ENCODE measurements at places on chromosomes 3 and 15.

DNA sequence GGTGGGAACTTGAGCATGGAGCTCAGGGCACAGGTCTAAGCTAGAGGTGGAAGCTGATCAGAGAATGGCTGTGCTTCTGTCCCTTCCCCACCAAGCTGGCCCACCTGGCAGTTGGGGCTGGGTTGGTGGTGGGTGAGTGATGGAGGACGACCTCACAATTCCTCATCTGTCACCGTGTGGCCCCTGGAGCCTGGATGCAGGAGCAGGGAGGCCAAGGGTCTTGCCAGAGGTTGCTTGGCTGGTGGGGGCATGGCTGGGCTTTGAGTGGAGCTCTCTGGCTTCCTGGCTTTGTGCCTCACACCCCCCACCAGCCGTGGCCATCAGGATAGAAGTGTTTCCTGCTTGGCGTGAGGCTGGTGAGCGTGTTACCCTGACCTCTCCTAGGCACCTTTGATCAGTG lies 36.0 kb downstream of the FBLN2 start:
- DNase-seq, result no peak

DNA sequence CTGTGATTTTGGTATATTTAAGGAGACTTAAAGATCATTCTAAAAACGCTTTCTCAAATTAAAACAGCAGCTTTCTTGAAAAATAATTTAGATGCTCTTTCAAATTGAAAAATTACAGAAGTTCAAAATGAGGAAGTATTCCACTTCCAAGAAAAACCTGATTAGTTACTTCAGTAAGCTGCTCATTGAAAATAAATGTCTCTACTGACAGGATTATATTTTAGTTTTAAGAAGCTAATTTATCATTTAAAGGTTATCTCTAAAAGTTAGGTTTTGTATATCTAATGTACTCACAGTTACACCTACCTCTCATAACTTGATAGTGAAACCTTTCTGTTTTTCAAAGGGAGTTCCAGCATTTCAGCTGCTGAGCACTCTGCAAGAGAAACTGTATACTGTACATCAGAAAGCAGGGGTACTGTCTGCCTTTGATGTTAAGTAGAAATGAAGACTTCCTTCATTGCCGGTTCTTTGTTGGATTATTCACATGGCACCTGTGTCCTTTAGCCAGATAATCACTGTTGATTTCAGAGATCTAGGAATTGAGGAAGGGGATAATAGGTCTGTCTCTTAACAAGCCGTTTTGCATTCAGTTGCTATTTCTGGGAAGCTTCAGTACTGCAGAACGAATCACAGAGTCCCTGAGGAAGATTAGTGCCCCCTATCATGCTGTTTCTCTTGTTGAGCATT lies 161.6 kb downstream of the TCF12 start:
- DNase-seq, result no peak

- no peak for DNase-seq
Observed at GRCh38 chr15:31393444-31394091, 66.9 kb downstream of the KLF13 start.

DNA sequence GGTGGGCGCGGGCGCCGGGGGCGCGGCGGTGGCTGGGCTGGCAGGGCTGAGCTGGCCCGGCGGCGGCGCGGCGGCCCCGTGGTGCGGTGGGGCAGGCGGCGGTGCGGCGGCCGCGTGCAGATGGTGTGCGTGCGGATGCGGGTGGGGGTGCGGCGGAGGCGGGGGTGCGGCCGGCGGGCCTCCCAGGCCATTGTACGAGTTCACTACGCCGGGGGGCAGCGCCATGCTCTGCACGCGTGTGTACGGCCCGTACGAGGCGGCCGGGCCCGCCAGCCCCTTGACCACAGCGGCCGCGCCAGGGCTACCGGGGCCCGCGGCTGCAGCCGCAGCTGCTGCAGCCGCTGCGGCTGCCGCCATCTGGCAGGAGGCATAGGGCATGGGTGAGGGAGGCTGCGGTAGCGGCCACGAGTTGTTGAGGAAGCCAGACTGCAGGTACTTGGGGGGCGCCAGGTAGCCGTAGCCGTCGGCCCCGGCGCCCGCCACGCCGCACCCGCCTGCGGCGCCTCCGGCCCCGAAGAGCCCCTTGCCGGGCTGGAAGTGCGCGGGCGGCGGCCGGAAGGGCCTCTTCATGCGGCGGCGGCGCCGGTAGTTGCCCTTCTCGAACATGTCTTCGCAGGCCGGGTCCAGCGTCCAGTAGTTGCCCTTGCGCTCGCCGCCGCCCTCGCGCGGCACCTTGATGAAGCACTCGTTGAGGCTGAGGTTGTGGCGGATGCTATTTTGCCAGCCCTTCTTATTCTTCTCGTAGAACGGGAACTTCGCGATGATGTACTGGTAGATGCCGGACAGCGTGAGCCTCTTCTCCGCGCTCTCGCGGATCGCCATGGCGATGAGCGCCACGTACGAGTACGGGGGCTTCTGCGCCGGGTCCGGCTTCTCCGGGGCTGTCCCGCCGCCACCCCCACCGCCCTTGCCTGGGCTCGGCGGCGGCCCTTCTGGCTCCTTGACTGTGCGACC lies 951 bp downstream of the FOXL2 start:
- DNase-seq, result peak; percentile 80

- no peak for DNase-seq
Observed at GRCh38 chr3:117499189-117499870, 789.8 kb downstream of the TUSC7 start.

DNA sequence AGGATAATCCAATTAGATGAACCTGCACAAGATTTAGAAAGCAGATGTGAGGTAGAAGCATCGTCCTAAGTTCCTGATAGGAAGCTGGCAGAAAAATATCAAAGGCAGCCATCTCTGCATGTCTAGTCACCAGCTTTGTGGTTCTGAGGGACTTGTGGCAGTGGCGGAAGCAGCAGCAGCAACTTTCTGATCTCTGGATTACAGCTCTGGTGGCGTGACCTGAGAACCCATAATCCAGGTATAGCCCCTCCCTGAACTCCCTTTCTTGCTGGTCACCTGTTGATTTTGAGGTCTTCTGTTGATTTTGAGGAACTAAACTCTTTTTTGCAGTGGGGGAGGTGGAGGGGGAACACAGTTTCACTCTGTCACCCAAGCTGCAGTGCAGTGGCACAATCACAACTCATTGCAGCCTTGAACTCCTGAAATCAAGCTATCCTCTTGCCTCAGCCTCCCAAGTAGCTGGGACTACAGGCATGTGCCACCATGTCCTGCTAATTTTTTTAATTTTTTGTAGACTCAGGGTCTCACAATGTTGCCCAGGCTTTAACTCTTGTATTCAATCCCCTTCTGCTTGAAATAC lies 7.9 kb downstream of the FSIP1 start:
- DNase-seq, result no peak

DNA sequence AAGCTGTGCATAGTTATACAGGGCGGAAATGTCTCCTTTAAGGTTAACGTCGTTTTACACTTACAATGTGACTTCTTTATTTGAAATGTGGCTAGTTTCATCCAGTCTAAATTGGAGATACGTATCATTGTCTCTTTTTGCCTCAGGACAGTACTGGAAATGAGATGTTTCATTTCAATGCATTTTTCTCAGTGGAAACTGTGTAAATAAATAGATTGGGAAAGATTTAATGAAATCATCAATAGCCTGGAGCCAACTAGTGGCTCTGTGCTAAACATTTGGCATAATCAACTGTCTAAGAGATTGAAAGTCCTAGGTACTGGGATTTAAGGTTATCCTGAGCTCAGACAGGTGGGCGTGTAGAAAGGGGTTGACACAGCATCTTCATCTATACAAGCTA lies 691.5 kb upstream of the CCDC54 start:
- DNase-seq, result no peak
